Cardiac septum (tissue), 1 donor: ENCODE measurements at places on chromosomes 7 and 10. TPM values are rescaled to one million over a fixed set of nuclear protein-coding genes. Genes with fewer than 3 reads are reported as not detected.

DNA sequence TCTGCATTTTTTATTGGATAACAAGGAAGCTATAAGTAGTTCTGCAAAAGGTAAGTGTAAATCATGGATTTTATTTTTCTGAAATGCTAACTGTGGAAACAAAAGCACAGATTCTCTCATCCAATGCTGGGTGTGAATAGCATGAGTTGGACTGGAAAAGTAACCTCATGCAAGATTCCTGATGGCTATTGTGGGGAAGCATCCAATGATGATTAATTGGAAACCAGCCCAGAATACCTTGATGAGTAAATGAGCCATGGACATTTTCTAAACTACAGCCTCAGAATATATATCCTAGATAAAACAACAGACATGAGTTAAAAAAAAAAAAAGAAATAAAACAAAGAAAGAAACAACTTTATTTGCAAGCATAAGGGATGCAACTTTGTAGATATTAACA is 934.6 kb downstream of the CCSER2 start:
- no peak for DNase-seq

- peak; percentile 98 for DNase-seq
These were observed 1.3 kb downstream of the INSIG1 start for GRCh38 chr7:155298834-155299534.

- no peak for DNase-seq
These were observed 79.3 kb downstream of the CSTF2T start for GRCh38 chr10:51620131-51620530.

DNA sequence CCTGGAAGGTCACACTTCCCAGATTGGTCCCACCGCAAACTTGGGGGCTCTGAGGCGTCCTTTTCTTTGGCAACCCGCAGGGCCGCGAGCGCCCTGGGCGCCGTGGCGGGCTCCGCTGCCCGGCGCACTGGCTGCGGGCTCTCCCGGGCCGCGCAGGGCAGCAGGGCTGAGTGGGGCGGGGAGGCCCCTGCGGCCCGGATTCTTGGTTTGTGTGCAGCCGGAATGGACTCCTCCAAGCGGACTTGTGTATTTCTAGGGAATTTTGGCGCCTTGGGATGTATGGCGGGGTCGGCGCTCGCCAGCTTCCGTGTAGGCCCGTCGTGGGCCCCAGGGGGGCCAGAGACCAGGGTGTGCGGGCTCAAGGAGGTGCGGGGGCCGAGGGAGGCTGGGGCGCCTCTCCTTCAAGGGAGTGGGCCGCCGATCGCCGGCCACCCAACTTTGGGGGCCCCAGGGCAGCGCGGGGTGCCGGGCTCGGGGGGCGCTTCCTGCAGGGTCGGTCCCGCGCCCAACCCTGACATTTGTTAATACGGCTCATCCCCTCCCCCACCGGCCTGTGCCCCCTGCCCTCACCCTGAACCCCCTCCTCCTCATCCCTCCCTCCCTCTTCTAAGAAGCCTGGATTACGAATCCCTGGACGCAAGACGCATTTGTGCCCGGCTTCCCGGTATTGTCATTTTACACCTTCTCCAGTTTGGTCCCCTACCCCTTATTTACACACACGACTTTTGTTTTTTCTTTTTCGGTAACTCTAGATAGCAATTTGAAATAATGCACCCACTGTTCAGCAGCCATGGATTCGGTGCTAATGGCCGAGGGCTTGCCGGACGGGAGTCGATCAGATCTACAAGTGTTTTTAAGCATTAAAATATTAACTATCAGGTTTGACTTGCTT is 2.5 kb downstream of the TCF7L2 start:
- DNase-seq, result no peak

- no peak for DNase-seq
These were observed 35.5 kb downstream of the FKBP6 start for GRCh38 chr7:73363225-73364005.

DNA sequence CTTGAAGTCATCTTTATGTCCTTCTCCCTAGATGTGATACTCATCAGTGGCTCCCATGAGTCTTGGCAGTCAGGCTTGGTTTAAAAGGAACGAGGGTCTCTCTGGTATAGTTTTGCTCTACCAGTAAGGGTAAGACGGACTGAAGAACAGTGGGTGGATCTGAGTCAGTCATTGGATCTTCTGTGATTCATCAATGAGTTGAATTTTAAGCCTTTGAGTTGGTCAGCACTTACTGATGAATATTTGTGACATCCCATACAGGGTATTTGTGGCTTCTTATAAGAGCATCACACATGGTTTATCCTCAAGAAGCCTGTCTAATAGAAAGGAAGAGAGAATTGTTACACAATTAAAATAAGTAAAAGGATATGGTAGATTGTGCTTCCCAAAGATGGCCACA is 87.3 kb upstream of the NAMPT start:
- no peak for DNase-seq

- no peak for DNase-seq
These were observed 107.2 kb upstream of the TCERG1L start for GRCh38 chr10:131418681-131419080.

The RAB11FIP2 gene
- 12.7 TPM for total RNA-seq

DNA sequence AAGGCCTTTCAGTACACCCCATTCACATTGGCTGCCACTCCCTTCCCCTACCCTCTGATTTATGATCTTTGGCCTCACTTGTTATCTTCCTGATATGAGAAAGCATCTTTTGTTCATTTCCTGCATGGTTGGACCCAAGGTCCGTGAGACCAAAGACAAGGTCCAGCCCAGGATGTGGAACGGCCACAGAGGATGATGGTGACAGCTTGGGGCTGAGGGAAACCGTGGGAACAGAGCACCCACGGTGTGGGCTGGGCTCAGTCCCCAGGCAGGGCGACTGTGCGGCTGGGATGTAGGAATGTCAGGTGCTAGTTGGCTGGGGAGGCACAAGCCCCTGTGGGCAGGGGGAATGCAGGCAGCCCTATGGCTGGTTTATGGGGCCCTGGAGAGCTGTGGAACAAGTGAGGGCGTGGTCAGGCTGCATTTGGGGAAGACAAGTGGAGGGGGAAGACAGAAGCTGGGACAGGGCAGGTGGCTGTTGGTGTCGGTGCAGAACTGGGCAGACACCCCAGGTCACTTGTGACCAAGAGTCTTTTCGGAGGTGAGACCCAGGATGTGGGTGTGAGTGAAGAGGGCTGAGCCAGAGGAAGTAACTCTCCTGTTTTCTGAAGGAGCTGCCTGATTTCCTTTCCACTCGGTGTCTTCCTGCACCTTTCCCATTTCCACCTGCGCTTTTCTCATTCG is 51.7 kb upstream of the IGFBP3 start:
- no peak for DNase-seq

DNA sequence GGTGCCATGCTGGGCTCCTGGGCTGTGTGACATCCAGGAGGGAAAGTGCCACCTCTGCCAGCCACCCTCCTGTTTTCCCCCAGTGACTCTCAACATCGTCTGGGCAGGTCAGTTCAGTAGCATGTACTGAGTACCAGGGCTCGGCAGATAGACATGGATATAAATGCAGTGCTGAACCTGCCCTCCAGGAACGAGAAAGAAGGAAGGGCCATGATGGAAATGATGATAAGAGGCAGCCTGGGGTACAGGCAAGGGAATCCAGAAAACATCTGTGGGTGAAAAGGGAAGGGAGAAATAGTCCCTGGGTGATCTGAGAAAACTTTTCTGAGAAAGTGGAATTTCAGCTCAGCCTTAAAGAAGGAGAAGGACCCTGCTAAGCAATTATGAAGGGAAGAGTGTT is 12.1 kb downstream of the CNNM1 start:
- no peak for DNase-seq

The SPDYE16 gene
- total RNA-seq, result not detected

DNA sequence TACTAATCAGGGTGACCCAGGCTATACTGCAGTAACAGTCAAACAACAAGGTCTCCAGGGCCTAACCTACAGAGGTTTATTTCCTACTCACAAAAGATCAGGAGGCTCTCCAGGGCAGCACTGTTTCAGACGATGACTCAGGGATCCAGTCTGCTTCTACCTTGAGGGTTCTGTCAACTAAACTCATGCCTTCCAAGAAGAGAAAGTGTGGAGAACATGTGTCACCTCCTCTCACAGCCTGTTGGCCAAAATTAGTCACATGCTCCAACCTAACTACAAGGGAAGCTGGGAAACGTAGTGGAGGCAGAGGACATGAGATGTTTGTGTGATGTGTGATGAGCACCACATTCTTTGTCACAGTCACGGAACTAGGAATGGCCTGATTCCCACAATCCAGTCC is 14.7 kb upstream of the INA start:
- DNase-seq, result no peak

GRCh38 chr10:12235116-12235694 is 39.2 kb downstream of the CDC123 start:
- DNase-seq, result no peak

GRCh38 chr7:134839298-134839697 is 59.9 kb downstream of the CALD1 start:
- no peak for DNase-seq

DNA sequence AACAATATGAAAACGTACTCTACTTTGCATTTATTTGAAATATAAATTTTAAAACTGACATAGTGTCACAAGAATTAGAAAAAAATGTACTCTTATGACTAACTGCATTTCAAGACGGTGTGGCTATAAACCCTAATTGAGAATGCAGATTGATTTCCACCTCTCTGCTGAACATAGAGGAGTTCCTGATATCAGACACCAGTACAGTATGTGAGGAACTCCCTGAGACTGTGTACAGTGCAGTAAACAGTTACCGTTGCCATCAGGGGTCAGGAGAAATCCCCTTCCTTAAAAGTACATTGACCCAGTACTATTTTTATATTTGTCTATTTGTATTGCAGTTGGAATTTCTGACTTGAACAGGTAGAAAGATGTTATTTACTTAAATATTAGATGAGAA is 61.8 kb upstream of the DKK1 start:
- no peak for DNase-seq
